ENCODE measurements at places on chromosomes 6 and 20.

- H3K4me3 ChIP-seq, result peak overlapping the region; percentile 2
- H3K36me3 ChIP-seq, result no peaks in the 10 kb centered on the region
- no peak for DNase-seq
- peaks cover 52% of the 10 kb centered on the region for H3K4me1 ChIP-seq
These were observed 92.9 kb downstream of the SHLD1 start for GRCh38 chr20:5843054-5843592.

DNA sequence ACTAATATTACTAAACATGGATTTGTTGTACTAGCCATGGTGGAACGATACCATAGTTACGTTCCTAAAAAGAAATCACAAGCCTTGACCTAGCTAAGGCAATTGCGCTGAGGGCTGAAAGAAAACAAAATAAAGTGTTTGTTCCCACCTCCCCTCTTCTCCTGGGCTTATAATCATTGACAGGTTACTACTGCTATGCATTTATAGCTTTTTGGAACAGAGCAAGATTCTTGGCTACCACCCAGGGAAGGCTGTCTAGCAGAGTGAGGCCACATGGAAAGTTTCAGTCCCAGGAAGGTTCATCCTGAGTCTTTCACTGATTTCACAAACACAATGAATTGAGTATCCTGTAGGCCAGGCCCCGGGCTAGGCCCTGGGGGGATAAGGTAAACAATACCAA, 84.6 kb downstream of the TMEM170B start:
- H3K4me1 ChIP-seq, result no peaks in the 10 kb centered on the region
- peaks cover 3% of the 10 kb centered on the region for H3K27me3 ChIP-seq
- H3K36me3 ChIP-seq, result no peaks in the 10 kb centered on the region

GRCh38 chr6:79927758-79928157, 19.6 kb downstream of the ELOVL4 start:
- no peaks in the 10 kb centered on the region for H3K36me3 ChIP-seq
- no peaks in the 10 kb centered on the region for H3K27me3 ChIP-seq
- no peak overlapping the region for H3K4me3 ChIP-seq
- H3K4me1 ChIP-seq, result peaks cover 9% of the 10 kb centered on the region
- no peak for DNase-seq
- no peak overlapping the region for H3K27ac ChIP-seq

GRCh38 chr6:163501026-163501425, 86.5 kb downstream of the QKI start:
- H3K4me1 ChIP-seq, result peaks cover 19% of the 10 kb centered on the region
- H3K27me3 ChIP-seq, result no peaks in the 10 kb centered on the region
- DNase-seq, result no peak
- no peak overlapping the region for H3K4me3 ChIP-seq

- peaks cover 59% of the 10 kb centered on the region for H3K27me3 ChIP-seq
- DNase-seq, result peak; percentile 70
- peak within 1 kb of the TSS; percentile 86 for H3K4me3 ChIP-seq
- H3K36me3 ChIP-seq, result no peaks in the 10 kb centered on the region
These were observed at the start of gene GNAS for GRCh38 chr20:58852543-58853271. Gene GNAS (plus strand): TSS chr20:58852716.
